ENCODE measurements at places on chromosomes 11 and 22.
A peak's percentile ranks its signal among the peaks of the same experiment; 100 is the strongest.

DNA sequence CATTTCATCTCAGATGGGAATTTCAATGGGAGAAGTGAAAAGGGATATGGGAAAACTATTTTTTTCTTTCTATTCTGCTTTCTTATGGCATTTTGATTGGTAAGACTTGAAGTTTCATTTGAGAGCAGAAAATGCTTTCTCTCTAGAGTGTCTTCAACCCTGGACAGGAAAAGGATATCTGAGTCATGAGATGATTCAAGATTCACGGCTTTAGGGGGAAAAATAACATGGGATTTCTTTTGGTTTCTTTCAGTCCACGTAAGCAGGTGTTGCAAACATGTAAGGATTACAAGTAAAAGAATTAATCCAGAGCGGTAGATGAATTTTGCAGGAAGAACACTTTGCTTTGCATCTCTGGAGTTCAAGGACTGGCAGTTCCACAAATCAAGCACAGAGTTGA is 1001.0 kb upstream of the TENM4 start:
- no peak overlapping the region for H3K27ac ChIP-seq
- H3K4me1 ChIP-seq, result no peaks in the 10 kb centered on the region
- H3K36me3 ChIP-seq, result no peaks in the 10 kb centered on the region
- H3K27me3 ChIP-seq, result no peaks in the 10 kb centered on the region
- DNase-seq, result no peak
- H3K4me3 ChIP-seq, result no peak overlapping the region

DNA sequence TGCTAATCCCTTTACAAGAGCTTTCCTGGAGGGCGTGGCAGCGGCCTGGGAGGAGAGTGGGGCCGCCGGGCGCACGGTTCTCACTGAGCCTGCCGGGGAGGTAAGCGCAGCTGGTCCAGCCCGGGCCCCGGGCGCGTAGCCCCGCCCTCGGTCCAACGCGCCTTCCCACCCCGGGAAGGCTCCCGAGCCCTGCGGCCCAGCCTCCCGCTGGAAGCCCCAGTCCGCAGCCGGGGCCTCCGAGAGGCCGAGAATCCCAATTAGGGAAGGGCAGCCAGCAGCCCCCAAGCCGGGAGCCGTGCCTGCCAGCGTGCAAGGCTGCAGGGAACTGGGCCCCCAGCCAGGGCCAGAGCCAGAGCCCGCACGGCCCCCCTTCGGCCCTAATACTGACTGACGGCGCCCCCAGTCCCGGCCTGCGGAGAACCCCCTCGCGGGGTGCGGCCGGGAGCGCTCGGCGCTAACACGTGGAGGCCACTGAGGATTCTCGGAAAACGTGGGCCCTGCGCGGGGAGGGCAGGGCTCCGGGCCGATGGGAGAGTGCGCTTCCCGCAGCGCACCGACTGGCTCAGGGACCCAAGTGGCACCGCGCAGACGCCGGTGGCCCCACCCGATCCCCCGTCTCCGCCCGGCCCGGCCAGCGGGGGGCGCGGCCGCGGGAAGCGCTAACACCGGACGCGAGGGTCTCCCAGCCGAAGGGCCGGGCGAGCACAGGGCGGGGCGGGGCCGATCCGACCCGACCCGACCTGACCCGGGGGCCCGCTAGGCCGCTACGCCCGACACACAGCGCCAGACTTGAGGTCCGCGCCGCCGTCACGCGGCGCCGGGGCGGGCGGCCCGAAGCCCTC is 5.7 kb downstream of the ZFTA start:
- H3K27me3 ChIP-seq, result no peaks in the 10 kb centered on the region
- H3K27ac ChIP-seq, result no peak overlapping the region
- H3K4me3 ChIP-seq, result no peak overlapping the region
- H3K36me3 ChIP-seq, result peaks cover 10% of the 10 kb centered on the region

GRCh38 chr11:93054279-93054678 is 84.8 kb downstream of the MTNR1B start:
- H3K27ac ChIP-seq, result no peak overlapping the region
- H3K27me3 ChIP-seq, result no peaks in the 10 kb centered on the region
- DNase-seq, result no peak

GRCh38 chr22:49369726-49370626 is 457.7 kb downstream of the BRD1 start:
- no peak overlapping the region for H3K27ac ChIP-seq
- peak; percentile 3 for DNase-seq
- H3K4me1 ChIP-seq, result no peaks in the 10 kb centered on the region
- no peak overlapping the region for H3K4me3 ChIP-seq
- no peaks in the 10 kb centered on the region for H3K36me3 ChIP-seq

DNA sequence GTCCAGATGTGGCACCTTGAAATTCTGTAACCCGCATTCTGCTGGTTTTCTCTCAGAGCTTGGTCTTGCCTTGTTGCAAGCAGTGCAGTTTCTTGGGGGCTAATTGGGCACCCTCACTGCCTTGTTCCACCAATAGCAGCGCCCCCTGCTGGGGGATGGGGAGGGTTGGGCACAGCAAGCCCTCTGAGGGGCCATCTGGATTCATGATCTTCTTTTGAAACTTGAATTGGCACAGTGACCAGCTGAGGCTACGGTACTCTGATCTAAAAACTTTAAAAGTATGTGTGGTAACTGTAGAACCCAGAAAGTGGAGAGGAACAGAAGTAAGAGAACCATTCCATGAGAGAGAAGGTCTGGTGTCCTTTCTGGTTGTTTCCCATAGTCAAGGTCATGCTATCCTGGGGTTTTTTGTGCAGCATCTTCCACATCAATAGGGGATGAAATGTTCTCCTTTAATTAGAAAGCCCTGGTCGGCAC is 64.2 kb downstream of the MED15 start:
- H3K27me3 ChIP-seq, result no peaks in the 10 kb centered on the region
- peak overlapping the region; percentile 84 for H3K27ac ChIP-seq
- H3K4me3 ChIP-seq, result peak overlapping the region; percentile 8
- peak; percentile 75 for DNase-seq
- H3K4me1 ChIP-seq, result peaks cover 63% of the 10 kb centered on the region

- peaks cover under 1% of the 10 kb centered on the region for H3K27me3 ChIP-seq
These were observed 333.2 kb downstream of the CASP12 start for GRCh38 chr11:104564921-104565582.

- no peaks in the 10 kb centered on the region for H3K27me3 ChIP-seq
- no peaks in the 10 kb centered on the region for H3K36me3 ChIP-seq
- no peak for DNase-seq
These were observed 16.7 kb downstream of the PHLDA2 start for GRCh38 chr11:2912498-2912897.

DNA sequence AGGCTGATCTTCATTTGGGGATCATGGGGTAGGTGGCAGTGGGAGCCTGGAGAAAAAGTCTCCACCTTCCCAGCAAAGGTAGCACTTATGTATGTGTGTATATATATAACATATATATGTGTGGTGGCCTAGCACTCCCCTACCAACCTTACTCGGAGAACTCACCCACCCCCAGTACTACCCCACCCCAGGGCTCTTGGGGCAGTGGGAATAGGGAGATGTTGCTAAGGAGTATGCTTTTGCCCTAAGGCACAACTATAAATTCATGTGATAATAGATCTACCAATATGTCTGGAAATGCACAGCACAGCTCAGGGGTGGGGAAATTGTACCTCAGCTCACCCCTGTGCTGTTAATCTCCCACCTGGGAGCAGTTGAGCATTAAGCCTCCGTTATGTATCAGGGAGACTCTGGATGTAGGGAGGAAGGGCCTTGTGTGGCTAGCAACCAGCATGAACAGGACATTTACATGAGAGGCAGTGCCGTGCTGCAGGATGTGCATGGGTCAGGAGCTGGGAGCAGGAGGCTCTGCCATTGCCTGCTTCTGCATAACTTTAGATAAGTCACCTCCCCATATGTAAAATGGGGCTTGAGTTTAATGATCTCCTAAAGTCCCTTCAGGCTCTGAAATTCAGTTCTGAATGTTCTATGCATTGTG is 57.3 kb downstream of the C11orf91 start:
- peaks cover 10% of the 10 kb centered on the region for H3K27me3 ChIP-seq
- no peak for DNase-seq
- no peak overlapping the region for H3K27ac ChIP-seq
- H3K36me3 ChIP-seq, result no peaks in the 10 kb centered on the region

- H3K36me3 ChIP-seq, result peaks cover 33% of the 10 kb centered on the region
- peak; percentile 61 for DNase-seq
- H3K4me1 ChIP-seq, result peaks cover 36% of the 10 kb centered on the region
- peak overlapping the region; percentile 80 for H3K27ac ChIP-seq
These were observed 9.4 kb downstream of the OR5B21 start for GRCh38 chr11:58498464-58498863.

DNA sequence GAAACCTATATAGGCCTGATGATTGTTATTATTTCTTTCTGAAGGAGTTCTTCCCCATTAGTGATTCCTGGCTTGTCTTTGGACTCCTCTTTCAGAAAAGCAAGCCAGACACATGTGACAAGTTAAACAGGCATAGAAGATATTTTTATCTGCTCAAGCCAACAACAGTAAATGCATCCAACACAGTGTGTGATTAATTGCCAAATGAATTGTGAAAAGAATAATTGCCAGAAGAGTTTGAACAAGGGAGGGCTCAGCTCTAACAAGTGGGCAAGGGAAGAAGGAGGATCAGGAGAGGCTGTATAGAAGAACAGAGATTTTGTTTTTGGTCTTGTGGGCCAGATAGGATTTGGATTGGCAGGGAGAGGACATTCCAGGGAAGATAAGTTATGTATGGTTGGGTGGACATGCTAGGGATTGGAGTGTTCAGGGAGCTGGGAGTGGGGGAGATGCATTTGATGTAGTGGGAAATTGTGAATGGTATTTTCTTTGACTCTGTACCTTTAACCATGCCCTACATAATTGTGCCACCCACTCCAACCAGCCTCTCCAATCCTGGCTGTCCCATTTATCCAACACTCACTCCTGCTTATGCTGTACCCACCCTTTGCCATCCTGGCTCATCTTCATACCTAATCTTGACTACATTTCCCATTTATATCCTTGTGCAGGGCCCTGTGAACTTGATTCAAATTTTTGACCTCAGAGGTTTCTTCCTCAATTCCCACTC is 172.8 kb downstream of the RRAS2 start:
- H3K27ac ChIP-seq, result no peak overlapping the region
- H3K27me3 ChIP-seq, result peaks cover 4% of the 10 kb centered on the region
- DNase-seq, result no peak
- H3K36me3 ChIP-seq, result no peaks in the 10 kb centered on the region

GRCh38 chr11:21909145-21909544 is 283.7 kb upstream of the ANO5 start:
- no peaks in the 10 kb centered on the region for H3K4me1 ChIP-seq
- H3K27ac ChIP-seq, result no peak overlapping the region
- DNase-seq, result no peak
- no peaks in the 10 kb centered on the region for H3K27me3 ChIP-seq

GRCh38 chr22:19696504-19697276 is 17.6 kb upstream of the SEPTIN5 start:
- no peak for DNase-seq
- H3K36me3 ChIP-seq, result no peaks in the 10 kb centered on the region
- H3K4me3 ChIP-seq, result no peak overlapping the region

DNA sequence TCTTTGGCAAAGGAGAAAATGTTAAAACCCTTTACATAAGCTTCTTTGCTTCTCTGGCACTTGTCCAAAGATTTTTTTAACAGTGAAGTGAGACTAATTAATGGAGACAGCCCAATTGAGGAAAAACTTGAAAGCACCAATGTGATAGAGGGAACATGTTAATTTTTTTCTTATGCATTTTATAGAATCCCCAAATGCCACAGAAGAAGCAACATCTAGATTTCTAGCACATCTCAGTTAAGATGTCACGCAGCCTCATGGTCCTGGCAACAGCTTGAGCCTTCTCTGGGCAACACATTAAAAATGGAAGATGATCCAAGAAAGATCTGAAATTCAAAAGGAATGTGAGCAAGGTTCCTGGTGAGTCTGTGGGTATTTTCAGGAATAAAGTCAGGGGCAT is 48.5 kb downstream of the PACSIN2 start:
- H3K36me3 ChIP-seq, result peaks cover 13% of the 10 kb centered on the region
- H3K4me3 ChIP-seq, result no peak overlapping the region
- H3K27me3 ChIP-seq, result no peaks in the 10 kb centered on the region
- peaks cover 39% of the 10 kb centered on the region for H3K4me1 ChIP-seq

- no peak overlapping the region for H3K4me3 ChIP-seq
- no peak for DNase-seq
- no peak overlapping the region for H3K27ac ChIP-seq
- no peaks in the 10 kb centered on the region for H3K36me3 ChIP-seq
- no peaks in the 10 kb centered on the region for H3K27me3 ChIP-seq
These were observed 581.3 kb downstream of the INSC start for GRCh38 chr11:15696069-15696468.

- H3K36me3 ChIP-seq, result peaks cover 7% of the 10 kb centered on the region
- H3K4me3 ChIP-seq, result no peak overlapping the region
- peaks cover 32% of the 10 kb centered on the region for H3K4me1 ChIP-seq
- no peak for DNase-seq
- no peak overlapping the region for H3K27ac ChIP-seq
These were observed 98.2 kb upstream of the MTMR2 start for GRCh38 chr11:96021901-96022650.

- no peaks in the 10 kb centered on the region for H3K4me1 ChIP-seq
- no peak overlapping the region for H3K27ac ChIP-seq
- no peaks in the 10 kb centered on the region for H3K27me3 ChIP-seq
These were observed 189.5 kb downstream of the PGR start for GRCh38 chr11:100940111-100940510.

DNA sequence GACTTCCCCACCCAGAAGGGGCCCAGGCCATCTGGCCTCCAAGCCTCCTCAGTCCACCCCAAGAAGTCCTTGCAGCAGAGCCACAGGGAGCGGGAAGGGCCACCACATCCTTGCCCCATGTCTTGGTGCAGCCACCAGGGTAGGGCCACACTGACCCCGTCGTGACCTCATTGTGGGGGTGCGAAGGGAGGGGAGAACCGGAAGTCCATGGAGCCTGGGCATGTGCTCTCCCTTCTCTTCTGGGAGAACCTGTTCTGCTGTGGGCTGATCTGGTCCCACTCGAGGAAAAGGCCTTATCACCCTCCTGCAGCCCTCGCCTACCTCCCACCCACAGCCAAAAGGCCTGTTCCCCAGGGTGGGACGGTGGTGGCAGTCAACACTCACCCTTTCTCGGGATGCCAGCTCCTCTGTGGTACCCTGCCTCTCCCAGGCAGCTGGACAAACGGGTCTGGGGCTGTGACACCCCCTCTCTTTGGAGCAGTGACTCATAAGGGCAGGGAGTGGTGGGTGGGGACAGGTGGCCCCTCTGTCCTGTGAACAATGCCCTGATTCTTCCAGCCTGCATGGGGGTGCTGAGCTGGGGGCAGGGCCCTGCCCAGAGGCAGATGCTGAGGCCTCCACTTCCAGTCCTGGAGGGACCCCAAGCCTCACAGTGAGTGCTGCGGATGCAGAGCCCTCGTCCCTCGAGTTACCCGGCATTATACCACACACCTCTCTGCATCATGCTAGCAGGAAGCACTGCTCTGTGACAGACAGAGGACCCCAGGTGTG is 14.6 kb upstream of the CTSD start:
- peaks cover 8% of the 10 kb centered on the region for H3K27me3 ChIP-seq
- H3K27ac ChIP-seq, result no peak overlapping the region
- H3K4me3 ChIP-seq, result no peak overlapping the region
- peaks cover 13% of the 10 kb centered on the region for H3K4me1 ChIP-seq
- H3K36me3 ChIP-seq, result no peaks in the 10 kb centered on the region

- no peaks in the 10 kb centered on the region for H3K36me3 ChIP-seq
- no peaks in the 10 kb centered on the region for H3K27me3 ChIP-seq
- H3K27ac ChIP-seq, result no peak overlapping the region
- no peaks in the 10 kb centered on the region for H3K4me1 ChIP-seq
These were observed 323.4 kb downstream of the SOX6 start for GRCh38 chr11:16032974-16033373.

- H3K27me3 ChIP-seq, result no peaks in the 10 kb centered on the region
- H3K4me3 ChIP-seq, result no peak overlapping the region
- no peak overlapping the region for H3K27ac ChIP-seq
- no peak for DNase-seq
- H3K36me3 ChIP-seq, result peaks cover 51% of the 10 kb centered on the region
- H3K4me1 ChIP-seq, result peaks cover 67% of the 10 kb centered on the region
These were observed 61.7 kb downstream of the FLI1 start for GRCh38 chr11:128755564-128755963.

All from activated CD8-positive, alpha-beta T cell treated with anti-CD3 and anti-CD28 coated beads, Interleukin-2, amount 10 ng/mL, durations not matched to agents 7 days and 5 days (primary cell).